ENCODE measurements at places on chromosomes 6 and 20. TPM values are rescaled to one million over a fixed set of nuclear protein-coding genes. Genes with fewer than 3 reads are reported as not detected.

DNA sequence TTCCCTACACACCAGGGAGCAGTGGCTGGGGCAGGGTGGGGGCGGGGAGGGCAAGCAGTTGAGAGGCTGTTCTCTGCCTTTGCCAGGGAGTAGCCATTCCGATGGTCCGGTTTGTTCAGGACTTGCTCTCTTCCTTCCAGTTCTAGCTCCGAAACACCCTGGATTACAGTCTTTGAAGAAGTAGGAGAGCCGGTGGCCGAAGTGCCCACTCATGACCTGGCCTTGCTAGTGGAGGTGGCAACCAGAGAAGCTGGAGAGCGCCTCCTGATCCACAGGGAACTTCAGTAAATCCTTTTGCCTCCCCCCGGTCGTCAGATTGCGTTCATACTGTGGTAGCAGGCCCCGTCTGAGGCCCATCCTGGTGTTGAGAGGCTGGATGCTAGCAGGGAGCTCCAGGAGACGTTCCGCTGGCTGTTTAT, 92.8 kb downstream of the ARID1B start:
- no peak for DNase-seq

- no peak for DNase-seq
These were observed 61.9 kb upstream of the CARMIL1 start for GRCh38 chr6:25217302-25217701.

GRCh38 chr6:160248538-160248937, 10.1 kb downstream of the SLC22A2 start:
- peak; percentile 81 for DNase-seq

DNA sequence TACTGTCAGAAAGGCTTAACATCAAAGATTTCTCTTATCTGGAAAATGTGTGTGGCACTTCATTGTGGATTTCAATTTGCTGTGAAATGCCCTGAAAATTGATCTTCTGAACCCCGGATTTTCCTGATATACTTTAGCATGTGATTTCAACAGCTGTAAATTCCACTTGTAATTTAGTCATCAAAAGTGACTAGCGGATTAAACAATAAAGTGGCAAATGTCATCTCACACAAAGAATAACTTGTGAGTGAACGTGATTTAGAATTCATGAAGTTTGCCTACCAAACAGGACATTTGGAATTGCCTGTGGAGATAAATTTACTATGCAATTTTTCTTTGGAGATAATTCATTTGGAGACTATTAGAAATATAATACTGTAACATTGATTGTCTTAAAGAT, 601.6 kb downstream of the COL12A1 start:
- DNase-seq: no peak

DNA sequence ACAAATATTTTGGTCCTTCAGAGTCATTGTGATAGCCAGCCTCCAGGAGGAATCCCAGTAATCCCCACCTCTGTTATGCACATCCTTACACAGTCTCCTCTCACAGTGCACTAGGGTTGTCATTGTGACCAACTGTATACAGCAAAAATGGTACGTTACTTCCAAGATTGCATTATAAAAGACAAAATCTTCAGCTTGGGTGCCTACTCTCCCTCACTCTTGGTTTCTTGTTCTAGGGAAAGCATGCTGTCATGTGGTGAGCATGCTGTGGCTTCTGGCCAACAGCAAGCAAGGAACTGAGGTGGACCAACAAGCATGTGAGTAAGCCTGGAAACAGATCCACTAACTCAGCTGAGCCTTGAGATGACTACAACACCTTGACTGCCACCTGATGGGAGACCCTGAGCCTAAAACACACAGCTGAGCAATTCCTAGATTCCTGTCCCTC, 130.1 kb upstream of the DST start:
- DNase-seq: peak; percentile 61

GRCh38 chr6:73965539-73966029, 269.6 kb downstream of the CD109 start:
- DNase-seq: no peak

- DNase-seq: no peak
These were observed 188.7 kb upstream of the GMDS start for GRCh38 chr6:2434116-2434515.

DNA sequence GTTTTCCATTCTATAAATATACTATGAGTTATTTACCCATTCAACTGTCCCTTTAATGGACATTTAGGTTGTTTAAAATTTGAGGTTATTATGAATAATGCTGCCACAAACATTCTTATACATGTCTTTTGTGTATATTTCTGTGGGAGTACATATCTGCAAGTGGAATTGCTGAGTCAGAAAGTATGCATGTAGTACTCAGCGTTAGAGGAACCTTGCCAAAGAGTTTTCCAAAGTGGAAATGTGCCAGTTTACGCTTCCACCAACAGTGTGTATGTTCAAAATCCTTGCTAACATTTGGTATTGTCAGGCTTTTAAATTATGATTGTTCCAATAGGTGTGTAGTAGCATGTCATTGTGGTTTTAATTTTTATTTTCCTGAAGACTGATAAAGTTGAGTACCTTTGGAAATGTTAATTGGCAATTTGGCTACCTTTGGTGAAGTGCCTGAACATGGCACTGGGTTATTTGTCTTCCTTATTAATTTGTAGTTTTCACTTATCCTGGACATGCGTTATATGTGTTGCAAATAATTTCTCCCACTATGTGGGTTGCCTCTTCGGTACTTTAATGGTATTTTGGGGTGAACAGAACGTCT, 341.2 kb downstream of the CD83 start:
- DNase-seq: peak; percentile 45

- no peak for DNase-seq
These were observed 20.5 kb upstream of the PI3 start for GRCh38 chr20:45154183-45154582.

GRCh38 chr6:6331946-6332601, 11.6 kb upstream of the F13A1 start:
- no peak for DNase-seq

DNA sequence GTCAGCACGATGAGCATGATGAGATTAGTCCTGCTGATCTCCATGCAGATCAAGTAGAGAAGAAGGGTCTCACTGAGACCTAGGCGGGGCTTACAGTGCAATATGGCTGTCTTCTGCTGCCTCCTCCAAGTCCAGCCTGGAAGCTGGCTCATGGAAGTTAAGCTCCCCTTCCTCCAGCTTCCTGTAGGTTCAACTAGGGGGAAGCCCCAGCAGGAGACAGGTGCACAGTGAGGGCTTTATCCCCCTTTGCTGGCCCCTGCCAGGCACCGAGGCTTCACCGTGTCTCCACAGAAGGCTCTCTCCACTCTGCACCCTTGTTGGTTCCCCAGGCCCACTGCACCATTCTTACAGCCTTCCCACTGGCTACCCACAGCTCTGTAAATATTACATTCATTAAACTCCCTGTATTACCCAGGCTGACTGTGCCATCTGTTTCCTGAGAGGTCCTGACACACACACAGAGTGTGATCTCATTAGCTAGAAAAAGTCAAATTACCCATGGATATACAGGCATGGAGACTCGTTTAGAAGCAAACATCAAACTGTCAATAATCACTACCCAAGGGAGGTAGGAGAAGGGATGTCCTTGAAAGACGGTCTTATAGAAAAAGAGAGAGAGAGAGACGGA, 90.4 kb downstream of the SLC2A10 start:
- DNase-seq: no peak

- no peak for DNase-seq
These were observed 19.8 kb upstream of the MYLIP start for GRCh38 chr6:16108921-16109658.

- no peak for DNase-seq
These were observed 9.4 kb upstream of the DSTN start for GRCh38 chr20:17560344-17561074.

GRCh38 chr6:64084185-64084663, 448.6 kb downstream of the PHF3 start:
- DNase-seq: no peak

GRCh38 chr6:105553171-105553570, 150.3 kb upstream of the PREP start:
- no peak for DNase-seq

GRCh38 chr6:113556775-113557174, 300.4 kb upstream of the MARCKS start:
- no peak for DNase-seq

DNA sequence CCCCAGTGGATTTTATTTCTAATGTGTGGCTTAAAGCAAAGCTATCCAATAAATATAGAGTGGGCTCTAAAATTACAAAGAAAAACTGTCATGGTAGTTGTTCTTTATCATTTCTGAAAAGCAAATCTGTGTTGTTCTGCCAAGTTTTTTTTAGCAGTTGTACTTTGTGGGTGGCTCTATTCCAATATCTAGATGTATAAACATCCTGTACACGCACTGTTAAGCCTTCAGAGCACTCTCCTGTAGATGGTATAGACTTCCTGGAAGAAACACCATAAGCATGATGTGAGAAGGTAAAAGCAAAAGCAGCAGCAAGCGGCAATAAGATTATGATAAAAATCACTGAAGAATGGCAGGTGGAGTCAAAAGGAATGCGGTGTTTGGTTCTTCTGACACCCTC, 21.5 kb upstream of the TMEM30A start:
- no peak for DNase-seq

GRCh38 chr6:118736440-118736839, 85.0 kb upstream of the CEP85L start:
- no peak for DNase-seq

DNA sequence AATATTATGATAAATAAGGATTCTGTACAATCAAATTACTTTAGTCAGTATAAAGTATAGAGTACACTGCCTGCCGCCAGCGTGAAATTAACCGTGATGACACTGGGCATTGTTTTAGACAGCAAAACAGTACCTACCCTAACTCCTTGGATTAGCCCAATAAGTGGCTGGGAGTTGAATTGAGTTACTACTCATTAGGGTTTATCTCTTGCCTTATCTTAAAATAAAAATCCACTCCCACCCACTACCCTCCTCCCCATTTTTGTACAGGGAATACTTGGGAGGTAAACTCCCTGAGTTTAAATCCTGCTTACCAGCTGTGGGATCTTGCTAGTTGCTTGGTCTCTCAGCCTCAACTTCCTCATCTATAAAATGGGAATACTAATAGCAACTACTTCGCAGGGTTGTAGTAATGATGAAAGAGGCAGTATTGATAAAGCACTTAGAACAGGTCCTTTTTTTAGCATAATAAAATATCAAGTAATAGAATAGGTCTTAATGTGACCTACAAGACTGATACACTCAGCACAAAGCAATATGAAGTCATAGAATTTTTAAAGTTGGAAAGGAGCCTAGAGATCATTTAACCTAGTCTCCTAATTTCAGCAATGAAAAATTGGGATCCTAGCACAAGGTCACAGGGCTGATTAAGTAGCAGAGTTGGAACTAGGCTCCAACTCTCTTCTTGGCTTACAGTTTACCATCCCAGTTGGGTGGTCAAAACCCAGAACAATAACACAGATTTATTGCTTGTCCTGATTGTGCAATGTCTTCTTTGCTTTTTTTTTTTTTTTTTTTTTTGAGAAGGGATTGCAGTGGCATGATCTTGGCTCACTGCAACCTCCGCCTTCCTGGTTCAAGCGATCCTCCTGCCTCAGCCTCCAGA, 23.8 kb downstream of the PHACTR2 start:
- no peak for DNase-seq

DNA sequence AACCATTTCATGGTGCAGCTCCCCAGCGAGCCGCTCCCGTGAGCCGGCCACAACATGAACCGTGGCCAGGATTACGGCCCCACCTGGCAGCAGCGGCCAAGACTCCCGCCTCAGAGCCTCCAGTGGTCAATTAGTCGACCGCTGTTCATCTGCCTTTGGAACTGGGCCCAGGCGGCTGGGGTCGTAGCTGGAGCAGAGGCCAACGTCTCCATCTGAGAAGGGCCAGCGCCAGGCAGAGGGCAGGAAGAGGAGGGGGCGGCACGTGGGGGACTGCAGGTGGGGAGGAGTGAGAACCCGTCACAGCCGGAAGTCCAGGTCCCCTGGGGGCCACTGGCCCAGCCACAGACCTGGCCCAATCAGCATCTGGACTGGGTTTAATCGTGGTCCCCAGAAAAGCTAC, 184.3 kb downstream of the TAF4 start:
- no peak for DNase-seq

- peak; percentile 22 for DNase-seq
These were observed 13.0 kb downstream of the CD83 start for GRCh38 chr6:14130435-14131075.

DNA sequence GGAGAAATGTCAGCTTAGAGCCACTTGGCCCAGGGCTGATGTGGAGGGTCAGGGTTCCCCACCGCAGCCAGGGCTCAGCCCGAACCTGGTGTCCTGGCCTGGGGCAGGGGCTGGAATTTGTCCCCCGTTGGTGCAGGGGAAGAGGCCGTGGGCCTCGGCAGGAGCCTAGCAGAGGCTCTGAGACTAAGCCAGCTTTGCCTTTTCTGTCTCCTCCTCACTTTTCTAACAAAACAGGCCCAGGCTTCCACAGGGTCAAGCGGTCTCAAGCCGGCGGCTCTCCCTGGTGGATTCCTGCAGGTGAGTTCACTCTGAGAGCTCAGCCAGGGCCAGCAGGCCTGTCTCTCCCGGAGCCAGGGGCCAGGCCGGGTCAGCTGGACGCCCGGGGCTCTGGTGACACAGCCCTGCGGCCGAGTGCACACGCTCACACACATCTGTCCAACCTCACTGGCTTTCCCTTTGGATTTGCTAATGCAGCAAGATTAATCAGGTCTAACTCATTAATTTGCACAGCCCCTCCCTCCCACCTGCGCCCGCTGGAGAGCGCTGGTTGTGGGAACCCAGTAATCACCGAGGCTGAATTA, 2.9 kb upstream of the CHRNA4 start:
- no peak for DNase-seq

DNA sequence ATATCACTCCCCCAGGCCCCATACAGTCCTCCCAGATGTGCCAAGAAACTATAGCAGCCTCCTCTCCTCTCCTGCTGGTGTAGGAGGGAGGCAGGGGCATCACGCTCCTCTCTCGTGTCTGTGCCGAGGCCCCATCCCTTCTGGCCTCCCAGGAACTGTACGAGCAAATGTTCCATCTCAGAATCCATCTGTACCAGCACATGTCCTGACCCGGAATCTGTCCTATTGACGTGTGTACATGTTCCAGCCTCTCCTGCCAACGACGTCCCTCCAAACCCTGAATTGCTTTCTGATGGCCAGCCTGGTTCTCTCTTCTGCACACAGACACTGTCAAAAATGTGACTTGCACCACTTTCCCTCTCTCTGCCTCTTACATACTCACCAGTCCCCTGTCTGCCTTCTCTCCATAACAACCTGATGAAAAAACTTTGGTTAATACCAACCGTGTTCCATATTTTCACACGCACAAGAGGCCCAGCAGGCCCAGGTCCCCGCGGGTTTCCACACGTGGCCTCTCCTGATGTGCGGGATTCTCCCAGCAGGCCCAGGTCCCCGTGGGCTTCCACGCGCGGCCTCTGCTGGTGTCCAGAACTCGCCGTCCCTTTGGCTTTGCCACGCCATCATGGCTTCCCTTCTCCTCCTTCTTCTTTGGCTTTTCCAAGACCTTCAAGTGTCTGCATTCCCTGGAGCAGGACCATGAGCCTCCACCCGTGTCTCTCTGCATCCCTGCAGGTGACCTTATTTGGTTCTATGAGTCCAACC, 125.2 kb upstream of the THBS2 start:
- DNase-seq: no peak

PNPLA1 gene
- not detected for total RNA-seq

SIM1 gene
- total RNA-seq: not detected

TTK gene
- 63.1 TPM for total RNA-seq

LRRC73 gene
- total RNA-seq: 1.2 TPM

RCAN2 gene
- total RNA-seq: 0.22 TPM

KIF3B gene
- total RNA-seq: 42.7 TPM

TGM3 gene
- total RNA-seq: not detected

SGK2 gene
- total RNA-seq: not detected

SPTLC3 gene
- total RNA-seq: 3.8 TPM
